ENCODE measurements at places on chromosomes 13 and 19.

GRCh38 chr13:67204764-67205163, 25.4 kb downstream of the PCDH9 start:
- no peak for DNase-seq

GRCh38 chr19:53091413-53092254, 11.6 kb downstream of the ZNF160 start:
- DNase-seq, result no peak

DNA sequence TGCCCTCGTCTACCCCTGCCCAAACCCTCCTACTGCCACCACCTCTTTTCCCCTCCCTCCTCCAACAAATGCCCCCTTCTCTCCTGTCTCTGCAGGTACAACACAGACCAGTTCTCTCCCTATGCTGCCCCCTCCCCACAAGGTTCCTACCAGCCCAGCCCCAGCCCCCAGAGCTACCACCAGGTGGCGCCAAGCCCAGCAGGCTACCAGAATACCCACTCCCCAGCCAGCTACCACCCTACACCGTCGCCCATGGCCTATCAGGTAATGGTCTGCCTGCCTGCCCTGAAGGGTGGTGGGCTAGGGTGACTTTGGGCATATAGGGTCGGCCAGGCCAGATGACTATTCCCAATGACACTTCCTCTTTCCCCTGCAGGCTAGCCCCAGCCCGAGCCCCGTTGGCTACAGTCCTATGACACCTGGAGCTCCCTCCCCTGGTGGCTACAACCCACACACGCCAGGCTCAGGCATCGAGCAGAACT, 6.5 kb upstream of the TIMM50 start:
- no peak for DNase-seq

GRCh38 chr19:18160971-18161635, 8.1 kb downstream of the PIK3R2 start:
- no peak for DNase-seq

DNA sequence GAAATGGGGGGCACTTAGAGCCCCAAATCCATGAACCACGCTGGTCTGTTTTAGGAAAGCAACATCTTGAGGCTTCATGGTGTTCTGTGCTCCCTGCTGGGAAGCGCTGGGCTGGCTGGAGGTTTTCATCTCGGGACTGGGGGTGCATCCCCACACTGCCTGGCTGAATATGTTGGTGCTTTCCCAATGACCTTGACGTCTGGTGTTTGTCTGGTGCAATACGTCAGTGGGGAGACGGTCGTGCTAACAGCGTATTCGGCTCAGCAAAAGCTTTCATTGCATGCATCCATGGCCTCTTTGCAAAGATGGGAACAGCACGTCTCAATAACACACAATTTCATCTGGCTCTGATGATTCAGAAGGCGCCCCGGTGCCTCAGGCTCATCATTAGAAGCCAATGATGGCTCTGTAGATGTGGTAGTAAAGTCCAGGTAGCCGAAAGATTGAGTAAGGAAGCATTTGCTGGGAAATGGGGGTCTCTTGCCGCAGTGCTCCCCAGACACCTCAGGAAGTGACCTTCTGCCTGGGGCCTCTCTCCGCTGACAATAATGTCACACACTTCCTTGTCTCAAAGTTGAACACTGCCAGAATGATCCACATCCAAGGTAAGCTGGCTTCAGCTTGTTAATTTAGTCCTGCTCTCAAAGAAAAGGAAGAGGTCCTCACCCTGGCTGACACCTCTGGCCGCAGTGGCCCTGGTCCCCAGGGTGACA, 97.7 kb downstream of the ING1 start:
- DNase-seq, result no peak
